ENCODE measurements at places on chromosomes 4 and X.
A peak's percentile ranks its signal among the peaks of the same experiment; 100 is the strongest.

DNA sequence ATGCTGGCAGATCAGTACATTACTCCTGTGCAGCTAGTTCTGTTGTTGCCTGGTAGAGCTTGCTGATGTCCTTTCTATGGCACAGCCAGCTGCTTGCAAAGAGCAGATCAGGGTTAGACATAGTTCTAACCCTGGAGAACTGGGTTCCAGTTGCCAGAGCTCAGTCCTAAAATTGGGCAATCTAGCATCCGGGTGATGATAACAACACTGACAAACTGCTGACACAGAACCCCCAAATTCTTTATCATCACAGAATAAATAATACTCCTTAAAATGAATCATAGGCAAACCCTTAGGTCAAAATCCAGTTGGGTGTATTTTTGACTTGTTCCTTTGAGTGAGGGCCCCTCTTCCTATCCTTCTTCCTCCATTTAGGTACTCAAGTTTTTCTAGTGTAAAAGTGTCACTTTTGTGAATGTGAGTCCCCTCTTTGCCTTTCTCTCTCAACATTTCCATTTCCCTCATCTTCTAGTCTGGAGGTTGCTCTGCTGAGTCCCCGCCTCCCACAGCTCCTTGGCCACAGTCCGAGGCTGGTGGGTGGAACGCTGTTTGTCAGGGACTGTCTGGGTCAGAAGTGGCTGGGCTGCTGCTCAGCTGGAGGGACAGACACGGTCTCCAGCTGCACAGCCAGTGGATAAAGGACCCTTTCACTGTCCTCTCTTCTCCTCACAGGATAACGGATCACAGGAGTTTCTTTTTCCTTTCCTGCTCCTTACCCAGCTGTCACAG is 93.6 kb upstream of the RASGEF1B start:
- peak overlapping the region; percentile 66 for H3K27ac ChIP-seq
- peaks cover 7% of the 10 kb centered on the region for H3K4me1 ChIP-seq
- no peak for DNase-seq
- no peaks in the 10 kb centered on the region for H3K27me3 ChIP-seq
- H3K4me3 ChIP-seq: peak overlapping the region; percentile 30
- no peaks in the 10 kb centered on the region for H3K36me3 ChIP-seq

GRCh38 chrX:72142794-72143608 is 11.3 kb upstream of the RTL5 start:
- H3K36me3 ChIP-seq: no peaks in the 10 kb centered on the region
- no peak overlapping the region for H3K27ac ChIP-seq
- H3K4me3 ChIP-seq: no peak overlapping the region
- no peaks in the 10 kb centered on the region for H3K4me1 ChIP-seq
- DNase-seq: no peak

- no peaks in the 10 kb centered on the region for H3K4me1 ChIP-seq
- no peak overlapping the region for H3K27ac ChIP-seq
- no peak for DNase-seq
- H3K27me3 ChIP-seq: no peaks in the 10 kb centered on the region
- no peak overlapping the region for H3K4me3 ChIP-seq
- no peaks in the 10 kb centered on the region for H3K36me3 ChIP-seq
Observed at GRCh38 chrX:105323928-105324327, 103.4 kb upstream of the TEX13A start.

DNA sequence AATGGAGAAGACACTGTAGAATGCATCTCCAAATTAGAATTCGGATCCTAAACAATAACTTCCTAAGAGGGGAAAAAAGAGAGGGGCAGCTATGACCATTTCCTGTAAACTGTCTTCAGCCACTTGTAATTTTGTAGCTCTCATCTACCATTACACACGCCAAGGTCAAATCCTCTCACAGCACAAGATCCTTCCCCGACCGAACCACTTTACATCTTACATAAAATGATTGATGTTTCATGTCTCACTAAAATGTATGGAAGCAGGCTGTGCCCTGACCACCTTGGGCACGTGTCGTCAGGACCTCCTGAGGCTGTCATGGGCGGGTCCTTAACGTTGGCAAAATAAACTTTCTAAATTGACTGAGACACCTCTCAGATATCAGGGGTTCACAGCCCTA is 24.1 kb upstream of the PBDC1 start:
- H3K36me3 ChIP-seq: no peaks in the 10 kb centered on the region
- peak overlapping the region; percentile 27 for H3K4me3 ChIP-seq
- peak overlapping the region; percentile 53 for H3K27ac ChIP-seq

GRCh38 chrX:30702736-30703135 is 49.5 kb downstream of the GK start:
- H3K36me3 ChIP-seq: no peaks in the 10 kb centered on the region
- H3K4me3 ChIP-seq: no peak overlapping the region
- no peaks in the 10 kb centered on the region for H3K27me3 ChIP-seq
- no peaks in the 10 kb centered on the region for H3K4me1 ChIP-seq
- no peak overlapping the region for H3K27ac ChIP-seq

DNA sequence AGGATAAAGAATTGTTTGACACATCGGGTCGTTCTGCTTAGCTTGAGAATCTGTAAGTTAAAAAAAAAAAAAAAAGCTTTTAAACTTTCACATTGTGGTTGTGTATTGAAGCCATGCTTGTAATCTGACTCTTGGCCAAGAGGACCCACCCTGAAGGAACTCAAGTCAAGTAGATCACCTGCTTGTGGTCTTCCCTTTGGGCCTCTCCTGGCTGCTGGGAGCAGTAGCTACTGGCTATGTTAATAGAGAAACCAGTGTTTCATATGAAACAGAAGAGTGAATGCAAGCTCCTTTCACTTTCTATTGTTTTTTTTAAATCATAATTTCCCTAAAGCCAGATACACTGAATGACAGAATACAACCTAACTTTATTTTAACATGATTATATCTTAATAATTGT is 402.4 kb upstream of the NDST4 start:
- no peak for DNase-seq
- H3K36me3 ChIP-seq: no peaks in the 10 kb centered on the region
- H3K27ac ChIP-seq: no peak overlapping the region
- no peak overlapping the region for H3K4me3 ChIP-seq
- H3K27me3 ChIP-seq: no peaks in the 10 kb centered on the region
- H3K4me1 ChIP-seq: no peaks in the 10 kb centered on the region

- peak within 1 kb of the TSS; percentile 56 for H3K27ac ChIP-seq
- H3K4me1 ChIP-seq: peaks cover 14% of the 10 kb centered on the region
- H3K36me3 ChIP-seq: no peaks in the 10 kb centered on the region
- no peak for DNase-seq
- peak within 1 kb of the TSS; percentile 55 for H3K4me3 ChIP-seq
- H3K27me3 ChIP-seq: no peaks in the 10 kb centered on the region
Observed at GRCh38 chrX:130401415-130402207, at the start of gene RBMX2. Gene RBMX2 (plus strand): TSS chrX:130401987. CDS start chrX:130402033, 46 bp downstream.

DNA sequence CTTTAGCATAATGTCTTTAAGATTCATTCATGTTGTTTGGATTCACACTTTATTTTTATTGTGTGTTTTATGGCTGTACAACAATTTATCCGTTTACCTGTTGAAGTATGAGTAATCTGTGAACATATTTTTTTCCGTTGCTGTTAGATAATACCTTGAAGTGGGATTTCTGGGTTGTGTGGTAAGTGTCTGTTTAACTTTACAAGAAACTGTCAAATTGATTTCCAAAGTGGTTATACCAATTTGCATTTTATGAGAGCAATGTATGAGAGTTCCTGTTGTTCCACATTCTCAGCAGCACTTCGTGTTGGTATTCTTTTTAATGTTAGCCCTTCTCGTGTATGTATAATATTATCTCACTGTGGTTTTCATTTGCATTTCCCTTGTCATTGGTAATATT is 53.6 kb downstream of the USP53 start:
- no peak for DNase-seq
- no peak overlapping the region for H3K27ac ChIP-seq
- H3K4me1 ChIP-seq: no peaks in the 10 kb centered on the region
- no peak overlapping the region for H3K4me3 ChIP-seq
- peaks cover 35% of the 10 kb centered on the region for H3K36me3 ChIP-seq

GRCh38 chr4:96744676-96745075 is 904.8 kb downstream of the PDHA2 start:
- no peaks in the 10 kb centered on the region for H3K27me3 ChIP-seq
- H3K36me3 ChIP-seq: no peaks in the 10 kb centered on the region
- no peak overlapping the region for H3K27ac ChIP-seq
- no peak overlapping the region for H3K4me3 ChIP-seq
- no peak for DNase-seq

DNA sequence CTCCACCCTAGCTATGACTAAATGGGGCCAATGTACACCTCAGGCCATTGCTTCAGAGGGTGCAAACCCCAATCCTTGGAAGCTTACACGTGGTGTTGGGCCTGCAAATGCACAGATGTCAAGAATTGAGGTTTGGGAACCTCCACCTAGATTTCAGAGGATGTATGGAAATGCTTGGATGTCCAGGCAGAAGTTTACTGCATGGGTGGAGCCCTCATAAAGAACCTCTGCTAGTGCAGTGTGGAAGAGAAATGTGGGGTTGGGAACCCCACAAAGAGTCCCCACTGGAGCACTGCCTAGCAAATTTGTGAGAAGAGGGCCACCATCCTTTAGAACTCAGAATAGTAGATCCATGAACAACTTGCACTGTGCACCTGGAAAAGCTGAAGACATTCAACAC is 284.1 kb downstream of the ANTXR2 start:
- DNase-seq: no peak
- no peaks in the 10 kb centered on the region for H3K4me1 ChIP-seq
- no peak overlapping the region for H3K4me3 ChIP-seq
- no peaks in the 10 kb centered on the region for H3K36me3 ChIP-seq

DNA sequence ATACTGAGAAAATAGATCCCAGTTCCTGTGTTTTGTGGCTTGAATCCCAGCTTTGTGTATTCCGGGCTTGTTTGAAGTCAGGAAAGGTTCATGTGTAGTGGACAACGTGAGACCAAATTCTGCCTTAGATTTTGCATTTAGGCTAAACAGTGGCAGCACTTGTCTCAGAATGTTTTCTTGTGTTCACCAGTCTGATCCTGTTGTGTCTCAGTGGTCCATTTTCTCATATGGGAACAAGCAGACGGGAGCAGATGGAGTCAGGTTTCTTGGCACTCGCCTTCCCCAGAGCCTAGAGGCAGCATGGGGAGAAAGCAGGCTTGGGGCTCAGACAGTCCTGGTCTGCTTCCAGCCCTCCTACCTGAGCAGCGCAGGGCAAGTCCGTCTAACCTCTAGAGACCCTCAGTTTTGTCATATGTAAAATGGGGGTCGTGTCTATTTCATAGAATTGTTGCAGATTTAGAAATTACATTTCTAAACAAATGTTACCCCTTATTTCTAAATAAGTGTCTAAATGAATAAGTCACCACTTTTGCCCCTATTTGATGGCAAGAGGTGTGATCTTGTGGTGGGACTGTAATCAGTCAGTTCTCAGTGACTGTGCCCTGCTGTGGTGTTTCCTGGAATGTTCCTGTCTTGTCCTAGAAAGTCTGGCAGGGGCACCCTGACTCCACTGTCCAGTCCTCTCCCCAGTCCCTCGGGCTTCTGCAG is 28.3 kb upstream of the MSANTD1 start:
- H3K27me3 ChIP-seq: no peaks in the 10 kb centered on the region
- no peak for DNase-seq
- H3K27ac ChIP-seq: no peak overlapping the region
- no peaks in the 10 kb centered on the region for H3K4me1 ChIP-seq

GRCh38 chr4:147583876-147584275 is 33.3 kb upstream of the TMEM184C start:
- H3K4me3 ChIP-seq: no peak overlapping the region
- no peaks in the 10 kb centered on the region for H3K27me3 ChIP-seq
- no peaks in the 10 kb centered on the region for H3K4me1 ChIP-seq
- no peak overlapping the region for H3K27ac ChIP-seq
- DNase-seq: no peak

- no peak for DNase-seq
- no peak overlapping the region for H3K4me3 ChIP-seq
- no peak overlapping the region for H3K27ac ChIP-seq
- no peaks in the 10 kb centered on the region for H3K27me3 ChIP-seq
- H3K4me1 ChIP-seq: no peaks in the 10 kb centered on the region
Observed at GRCh38 chr4:141851246-141851891, 215.0 kb downstream of the IL15 start.

GRCh38 chr4:40721730-40722171 is 28.0 kb upstream of the NSUN7 start:
- H3K4me1 ChIP-seq: no peaks in the 10 kb centered on the region
- H3K27me3 ChIP-seq: no peaks in the 10 kb centered on the region

- no peaks in the 10 kb centered on the region for H3K4me1 ChIP-seq
- no peak for DNase-seq
Observed at GRCh38 chr4:115332078-115332477, 218.7 kb upstream of the NDST4 start.

DNA sequence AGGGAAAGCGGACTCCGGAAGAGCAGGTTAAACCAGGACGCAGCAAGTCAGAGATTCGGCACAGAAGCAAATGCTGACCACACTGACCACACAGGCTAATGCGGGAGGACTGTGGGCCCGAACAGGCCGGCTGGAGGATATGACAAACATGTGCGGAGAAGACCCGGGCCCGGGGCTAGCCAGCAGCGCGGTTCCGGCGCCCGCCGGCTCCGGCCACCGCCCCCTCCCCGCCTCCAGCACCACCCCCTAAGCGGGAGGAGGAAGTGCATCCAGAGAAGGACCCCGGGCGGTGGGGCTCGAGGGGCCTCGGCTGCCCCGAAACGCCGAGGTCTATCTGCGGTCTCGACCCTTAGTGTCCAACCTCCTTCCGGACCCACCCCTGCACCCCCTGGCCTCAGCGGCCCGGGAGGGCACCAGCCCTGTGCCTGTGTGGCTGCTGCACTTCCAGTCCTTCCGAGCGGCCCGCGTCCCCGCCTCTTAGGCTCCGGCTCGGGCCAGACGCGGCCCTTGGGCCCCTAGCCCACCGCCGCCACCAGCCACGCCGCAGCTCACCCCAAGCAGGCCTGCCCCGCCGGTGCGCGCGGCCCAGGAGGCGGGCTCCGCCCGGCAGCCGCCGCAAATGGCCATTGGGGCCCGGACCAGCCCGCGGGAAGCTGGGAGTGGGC is 2.1 kb downstream of the ELOVL6 start:
- H3K27me3 ChIP-seq: no peaks in the 10 kb centered on the region
- peak overlapping the region; percentile 62 for H3K4me3 ChIP-seq
- H3K36me3 ChIP-seq: no peaks in the 10 kb centered on the region
- DNase-seq: no peak

GRCh38 chr4:74474345-74475090 is 29.6 kb downstream of the AREG start:
- no peaks in the 10 kb centered on the region for H3K27me3 ChIP-seq
- DNase-seq: no peak
- H3K4me3 ChIP-seq: no peak overlapping the region
- H3K4me1 ChIP-seq: peaks cover 20% of the 10 kb centered on the region

DNA sequence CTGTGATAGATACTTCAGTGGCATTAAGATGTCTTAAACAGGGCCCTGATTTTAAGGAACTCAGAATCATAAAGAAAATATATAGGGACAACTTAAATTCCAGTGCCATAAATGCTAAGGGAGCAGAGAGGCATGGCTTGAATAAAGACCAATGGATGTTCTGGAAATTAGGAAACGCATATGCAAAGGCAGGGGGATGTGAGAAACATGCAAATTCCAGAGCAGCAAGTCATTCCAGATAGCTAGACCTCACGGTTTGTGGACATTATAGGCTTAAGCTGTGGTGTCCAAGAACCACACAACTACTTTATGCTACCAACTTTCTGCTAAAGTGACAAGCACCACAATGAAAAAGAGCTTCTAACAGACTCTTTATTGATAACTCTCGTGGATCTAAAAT is 132.6 kb upstream of the ANK2 start:
- no peak overlapping the region for H3K4me3 ChIP-seq
- no peaks in the 10 kb centered on the region for H3K36me3 ChIP-seq
- no peak overlapping the region for H3K27ac ChIP-seq
- no peaks in the 10 kb centered on the region for H3K27me3 ChIP-seq
- H3K4me1 ChIP-seq: no peaks in the 10 kb centered on the region

- H3K4me3 ChIP-seq: no peak overlapping the region
- DNase-seq: no peak
- peaks cover 55% of the 10 kb centered on the region for H3K36me3 ChIP-seq
- H3K27me3 ChIP-seq: no peaks in the 10 kb centered on the region
- no peak overlapping the region for H3K27ac ChIP-seq
Observed at GRCh38 chr4:17489721-17490120, 22.2 kb downstream of the QDPR start.
